Endothelial cell of umbilical vein (primary cell): ENCODE measurements at places on chromosomes 1 and 21. TPM values are rescaled to one million over a fixed set of nuclear protein-coding genes. Genes with fewer than 3 reads are reported as not detected.
A peak's percentile ranks its signal among the peaks of the same experiment; 100 is the strongest.

Gene RNU1-1
- 1,319 and 2,019 TPM in 2 replicates for total RNA-seq

GRCh38 chr1:179340918-179341317, 24.9 kb upstream of the AXDND1 start:
- DNase-seq: no peak
- H3K4me3 ChIP-seq: no peak overlapping the region
- no peaks in the 10 kb centered on the region for H3K36me3 ChIP-seq
- H3K4me1 ChIP-seq: no peaks in the 10 kb centered on the region

Gene TMEM59
- total RNA-seq: 196 and 198 TPM in 2 replicates

Gene ZBTB21
- total RNA-seq: 10.8 and 12.4 TPM in 2 replicates

DNA sequence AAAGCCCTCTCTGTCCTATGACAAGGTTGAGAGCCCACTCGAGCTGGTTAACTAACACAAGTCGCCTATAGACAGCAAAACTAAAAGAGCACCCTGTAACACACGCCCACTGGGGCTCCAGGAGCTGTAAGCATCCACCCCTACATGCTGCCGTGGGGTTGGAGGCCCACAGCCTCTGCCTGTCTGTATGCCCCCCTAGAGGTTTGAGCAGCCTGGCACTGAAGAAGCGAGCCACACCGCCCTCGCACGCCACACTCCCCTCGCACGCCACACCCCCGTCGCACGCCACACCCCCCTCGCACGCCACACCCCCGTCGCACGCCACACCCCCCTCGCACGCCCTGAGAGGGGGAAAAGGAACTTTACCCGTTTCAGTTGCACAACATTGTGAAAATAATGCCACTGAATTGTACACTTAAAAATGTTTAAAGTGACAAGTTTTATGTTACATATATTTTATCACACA, 13.2 kb upstream of the HMGCL start:
- H3K4me3 ChIP-seq: no peak overlapping the region
- H3K27ac ChIP-seq: no peak overlapping the region
- H3K4me1 ChIP-seq: no peaks in the 10 kb centered on the region

Gene PLCH2
- total RNA-seq: 0.31 and 0.32 TPM in 2 replicates

Gene MED8
- 41.9 and 45.6 TPM in 2 replicates for total RNA-seq

GRCh38 chr1:228898582-228898992, 163.3 kb downstream of the RHOU start:
- DNase-seq: no peak
- H3K36me3 ChIP-seq: no peaks in the 10 kb centered on the region

Gene MEAF6
- total RNA-seq: 50.5 and 62.5 TPM in 2 replicates

GRCh38 chr1:194548071-194548470, 1361.7 kb upstream of the B3GALT2 start:
- H3K27ac ChIP-seq: no peak overlapping the region
- no peaks in the 10 kb centered on the region for H3K36me3 ChIP-seq
- H3K4me3 ChIP-seq: no peak overlapping the region
- H3K4me1 ChIP-seq: no peaks in the 10 kb centered on the region
- DNase-seq: no peak

DNA sequence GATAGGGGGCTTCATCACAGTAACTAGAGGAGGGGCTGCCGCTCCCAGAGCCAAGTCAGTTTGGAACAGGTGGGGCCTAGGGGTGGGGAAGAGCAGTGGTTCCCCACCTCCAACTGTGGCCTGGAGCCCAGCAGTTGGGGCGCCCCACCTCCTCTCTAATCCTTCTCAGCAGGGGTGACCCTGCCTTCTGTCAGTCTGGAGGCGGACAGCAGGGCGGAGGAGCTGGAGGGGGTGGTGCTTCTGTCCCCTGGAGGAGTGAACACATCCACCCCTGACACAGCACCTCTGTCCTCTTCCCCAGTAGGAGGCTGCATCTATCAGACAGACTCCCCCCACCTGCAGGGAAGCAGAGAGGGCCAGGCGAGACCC, 73.8 kb downstream of the MRPL37 start:
- no peaks in the 10 kb centered on the region for H3K27me3 ChIP-seq
- H3K36me3 ChIP-seq: no peaks in the 10 kb centered on the region
- DNase-seq: no peak
- peaks cover 19% of the 10 kb centered on the region for H3K4me1 ChIP-seq
- no peak overlapping the region for H3K4me3 ChIP-seq

GRCh38 chr1:109197158-109198042, 16.3 kb upstream of the SARS1 start:
- peak overlapping the region; percentile 96 for H3K27ac ChIP-seq
- H3K4me3 ChIP-seq: no peak overlapping the region
- DNase-seq: peak; percentile 98
- no peaks in the 10 kb centered on the region for H3K36me3 ChIP-seq
- no peaks in the 10 kb centered on the region for H3K27me3 ChIP-seq

GRCh38 chr1:12202190-12202497, 27.7 kb upstream of the VPS13D start:
- H3K27me3 ChIP-seq: no peaks in the 10 kb centered on the region
- no peak overlapping the region for H3K27ac ChIP-seq
- DNase-seq: no peak
- H3K36me3 ChIP-seq: peaks cover 40% of the 10 kb centered on the region
- no peaks in the 10 kb centered on the region for H3K4me1 ChIP-seq

DNA sequence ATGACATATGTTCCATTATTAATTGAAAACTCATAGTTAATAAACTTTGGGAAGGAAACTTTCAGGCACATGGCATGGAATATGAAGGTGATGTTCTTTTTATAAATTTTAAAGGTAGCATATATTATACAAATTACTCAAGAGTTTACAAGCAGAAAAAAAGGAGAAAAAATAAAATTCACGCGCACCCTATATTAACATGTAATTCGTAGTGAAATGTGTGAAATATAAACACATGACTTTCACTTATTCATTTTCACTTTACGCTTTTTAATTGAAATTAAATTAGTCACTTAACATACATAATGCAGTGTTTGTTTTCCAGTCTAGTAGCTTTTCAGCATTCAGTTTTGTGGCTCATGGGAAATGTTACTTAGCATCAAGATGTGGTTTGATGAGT, 27.4 kb upstream of the SCYL3 start:
- no peak overlapping the region for H3K4me3 ChIP-seq
- no peak overlapping the region for H3K27ac ChIP-seq
- DNase-seq: no peak
- H3K36me3 ChIP-seq: no peaks in the 10 kb centered on the region
- H3K27me3 ChIP-seq: no peaks in the 10 kb centered on the region

Gene RXFP4
- total RNA-seq: not detected in 2 replicates

- no peaks in the 10 kb centered on the region for H3K36me3 ChIP-seq
- no peak for DNase-seq
- H3K4me3 ChIP-seq: no peak overlapping the region
- no peaks in the 10 kb centered on the region for H3K27me3 ChIP-seq
- H3K27ac ChIP-seq: no peak overlapping the region
- H3K4me1 ChIP-seq: no peaks in the 10 kb centered on the region
Observed at GRCh38 chr1:211420845-211421454, 71.0 kb downstream of the RD3 start.

DNA sequence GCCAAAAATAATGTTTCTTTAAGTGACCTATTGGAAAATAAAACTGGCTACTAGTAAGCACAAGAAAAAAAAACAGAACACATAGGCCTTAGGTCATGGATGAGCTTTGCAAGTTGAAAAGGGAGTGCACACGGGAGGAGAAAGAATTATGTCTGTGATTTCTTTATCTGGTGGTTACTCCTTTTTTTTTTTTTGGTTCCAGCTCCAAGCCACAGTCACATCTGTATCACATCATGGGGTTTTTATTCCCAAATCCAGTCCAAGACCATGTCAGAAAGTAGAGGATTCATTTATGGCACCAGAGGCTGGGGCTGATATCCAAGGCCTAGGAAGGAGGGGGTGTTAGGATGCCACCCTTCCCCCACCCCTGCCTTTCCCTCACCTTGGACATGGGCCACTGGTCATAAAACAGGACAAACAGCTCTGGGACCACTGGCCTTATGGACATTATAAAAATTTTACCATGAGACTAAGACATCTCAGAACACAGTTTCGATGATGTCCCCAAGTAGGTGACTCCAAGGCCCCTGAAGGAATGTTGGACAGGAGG, 10.3 kb upstream of the HEYL start:
- DNase-seq: no peak
- H3K4me3 ChIP-seq: no peak overlapping the region
- H3K4me1 ChIP-seq: no peaks in the 10 kb centered on the region
- no peak overlapping the region for H3K27ac ChIP-seq
- H3K36me3 ChIP-seq: no peaks in the 10 kb centered on the region

DNA sequence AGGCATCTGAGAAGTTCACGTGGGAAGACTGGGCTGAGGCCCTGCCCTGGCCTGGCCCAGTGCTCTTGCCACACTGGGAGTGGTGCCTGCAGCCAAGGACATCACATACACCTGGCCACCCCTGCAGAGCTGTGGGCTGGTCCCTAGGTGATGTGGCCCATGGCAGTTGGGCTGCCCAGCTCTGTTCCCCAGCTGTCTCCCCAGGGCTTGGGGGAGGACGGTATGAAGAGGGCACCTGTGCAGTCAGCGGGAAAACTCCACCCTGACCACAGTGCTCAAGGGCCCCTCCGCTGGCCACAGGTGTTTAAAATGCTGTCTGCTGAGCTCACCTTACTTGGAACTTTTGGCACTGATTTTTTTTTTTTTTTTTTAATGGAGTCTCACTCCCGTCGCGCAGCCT, 120.4 kb upstream of the SLC25A33 start:
- H3K4me1 ChIP-seq: peaks cover 6% of the 10 kb centered on the region
- H3K4me3 ChIP-seq: no peak overlapping the region
- DNase-seq: no peak
- no peak overlapping the region for H3K27ac ChIP-seq
- peaks cover 2% of the 10 kb centered on the region for H3K27me3 ChIP-seq

Gene AMIGO1
- 0.78 and 0.88 TPM in 2 replicates for total RNA-seq

DNA sequence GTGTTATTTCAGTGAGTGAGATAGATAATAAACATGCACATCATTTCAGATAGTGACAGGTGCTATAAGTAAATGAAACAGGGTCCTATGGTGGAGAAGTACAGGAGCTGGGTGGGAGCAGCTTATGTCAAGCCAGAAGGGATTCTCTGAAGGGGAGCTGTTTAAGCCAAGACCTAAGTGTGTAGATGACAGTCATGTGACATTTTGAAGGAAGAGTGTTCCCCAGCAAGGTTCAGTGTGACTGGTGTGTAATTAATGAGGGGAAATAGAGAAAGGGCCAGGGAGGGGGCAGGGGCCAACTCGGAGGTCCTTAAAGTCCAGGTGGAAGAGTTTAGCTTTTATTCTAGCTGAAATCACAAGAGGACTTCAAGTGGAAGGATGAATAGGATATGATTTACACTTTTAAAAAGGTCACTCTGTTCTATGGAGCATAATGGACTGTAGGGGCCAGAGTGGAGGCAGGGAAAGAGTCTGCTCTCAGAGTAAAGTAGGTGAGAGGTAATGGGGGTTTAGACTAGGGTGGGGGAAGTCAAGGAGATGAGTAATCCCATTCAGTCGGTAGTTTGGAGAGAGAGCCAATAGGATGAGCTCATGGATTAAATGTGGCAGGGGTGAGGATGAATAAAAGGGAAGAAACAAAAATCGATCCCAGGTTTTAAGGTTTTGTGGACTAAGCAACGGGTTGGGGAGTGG, 243.1 kb downstream of the CACNA1E start:
- no peak overlapping the region for H3K27ac ChIP-seq
- H3K4me3 ChIP-seq: no peak overlapping the region
- no peaks in the 10 kb centered on the region for H3K4me1 ChIP-seq
- no peak for DNase-seq
- no peaks in the 10 kb centered on the region for H3K27me3 ChIP-seq

Gene FAM78B
- not detected in 2 replicates for total RNA-seq

DNA sequence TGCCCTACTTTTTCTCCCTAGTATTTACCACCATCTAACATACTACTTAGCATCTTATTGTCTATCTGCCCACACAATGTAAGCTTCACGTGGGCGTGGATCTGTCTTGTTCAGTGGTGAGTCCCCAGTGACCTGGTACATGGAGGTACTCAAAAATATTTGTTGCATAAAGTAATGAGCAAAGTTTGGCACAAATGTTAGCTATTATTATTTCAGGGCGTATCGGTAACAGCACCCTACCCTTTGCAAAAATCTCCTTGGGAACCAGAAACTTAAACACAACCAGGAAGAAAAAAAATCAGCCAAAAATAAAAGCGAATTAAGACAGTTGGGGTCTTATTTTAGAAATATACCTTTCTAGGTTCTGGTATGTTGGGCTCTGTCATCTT, 454 bp upstream of the NENF start:
- no peaks in the 10 kb centered on the region for H3K36me3 ChIP-seq
- no peak for DNase-seq
- H3K4me3 ChIP-seq: peak overlapping the region; percentile 46
- H3K27me3 ChIP-seq: peaks cover 18% of the 10 kb centered on the region

DNA sequence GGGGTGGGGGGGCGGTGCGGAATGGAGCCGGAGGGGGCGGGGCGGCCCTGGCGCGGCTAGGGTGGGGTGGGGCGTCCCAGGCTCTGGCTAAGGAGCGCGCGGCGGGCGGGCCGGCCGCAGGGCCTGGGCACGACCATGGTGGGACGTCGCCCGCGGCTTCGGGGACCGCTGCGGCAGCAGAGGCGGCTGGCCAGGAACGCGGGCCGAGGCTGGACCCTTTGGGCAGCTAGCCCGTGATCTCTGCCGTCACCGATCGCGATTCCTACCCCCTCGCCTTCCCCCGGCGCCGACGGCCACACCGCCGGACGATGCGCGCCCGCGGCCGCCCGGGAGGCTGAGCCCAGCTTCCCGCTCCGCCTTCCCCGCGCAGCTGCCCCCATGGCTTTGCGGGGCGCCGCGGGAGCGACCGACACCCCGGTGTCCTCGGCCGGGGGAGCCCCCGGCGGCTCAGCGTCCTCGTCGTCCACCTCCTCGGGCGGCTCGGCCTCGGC, at the start of gene MAP3K21:
Gene MAP3K21, plus strand, starts transcription at position 74 of the 491 bp plus-strand sequence. Its CDS starts 305 bp downstream, at position 379.
- H3K27me3 ChIP-seq: no peaks in the 10 kb centered on the region
- H3K4me1 ChIP-seq: peaks cover 5% of the 10 kb centered on the region
- DNase-seq: peak; percentile 17
- H3K4me3 ChIP-seq: peak within 1 kb of the TSS; percentile 58
- H3K36me3 ChIP-seq: no peaks in the 10 kb centered on the region

DNA sequence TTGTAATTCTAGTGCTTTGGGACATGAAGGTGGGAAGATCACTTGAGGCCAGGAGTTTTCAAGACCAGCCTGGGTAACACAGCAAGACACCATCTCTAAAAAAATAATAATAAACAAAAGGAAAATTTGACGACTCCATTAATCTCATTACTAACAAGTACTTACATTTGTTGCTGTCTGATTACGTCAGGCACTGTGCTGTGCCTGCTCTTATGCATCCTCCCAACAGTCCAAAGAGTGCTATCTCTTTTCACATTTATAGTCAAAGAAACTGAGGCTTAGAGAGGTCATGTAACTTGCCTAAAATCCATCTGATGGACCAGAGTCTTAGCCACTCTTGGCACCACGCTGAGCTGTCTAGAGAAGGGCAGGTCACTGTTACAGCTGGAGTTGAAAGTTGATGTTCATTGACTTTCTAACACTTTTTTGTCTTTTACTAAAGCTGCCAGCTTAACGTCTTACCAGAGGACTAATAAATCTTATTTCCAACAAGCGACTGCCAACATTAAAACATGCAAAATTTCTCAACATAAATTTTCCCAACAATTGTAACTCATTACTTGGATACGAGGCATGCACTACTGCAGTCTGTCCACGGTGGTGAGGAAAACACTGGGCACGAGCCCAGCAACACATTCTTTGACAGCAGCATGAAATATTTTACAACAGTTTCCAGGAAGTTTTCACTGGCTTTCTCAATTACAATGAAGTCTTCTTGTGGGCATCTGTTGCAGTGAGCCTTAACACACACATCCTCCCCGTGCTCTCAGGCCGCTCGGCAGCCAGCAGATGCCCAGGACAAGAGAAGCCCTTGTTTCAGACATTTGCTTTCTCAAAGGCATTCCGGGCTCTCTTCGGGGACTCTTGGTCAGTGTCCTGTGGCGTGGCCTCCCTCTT, 262.9 kb upstream of the PROX1 start:
- peak; percentile 82 for DNase-seq
- H3K27me3 ChIP-seq: no peaks in the 10 kb centered on the region
- H3K27ac ChIP-seq: no peak overlapping the region
- no peaks in the 10 kb centered on the region for H3K36me3 ChIP-seq
